Osteocyte (in vitro differentiated cells): ENCODE measurements at places on chromosomes 11 and 22. TPM values are rescaled to one million over a fixed set of nuclear protein-coding genes. Genes with fewer than 3 reads are reported as not detected.

Gene FAM181B
- total RNA-seq = 0.26 and 0.35 TPM in 2 replicates

Gene MMP27
- total RNA-seq = not detected in 2 replicates

Gene PKNOX2
- total RNA-seq = 78.7 and 89.3 TPM in 2 replicates

Gene GSTT2
- total RNA-seq = not detected in 2 replicates

Gene PAMR1
- 3.8 and 4.4 TPM in 2 replicates for total RNA-seq

Gene PLAAT3
- 19.0 and 20.0 TPM in 2 replicates for total RNA-seq

Gene USH1C
- total RNA-seq = not detected in 2 replicates

Gene MCHR1
- not detected in 2 replicates for total RNA-seq

Gene LRRC74B
- total RNA-seq = not detected in 2 replicates

Gene PATE4
- total RNA-seq = not detected in 2 replicates

Gene KRTAP5-9
- not detected in 2 replicates for total RNA-seq

Gene DNAJB7
- not detected in 2 replicates for total RNA-seq

Gene RAB36
- 3.8 and 4.8 TPM in 2 replicates for total RNA-seq

Gene OR4X1
- total RNA-seq = not detected in 2 replicates

Gene SF3B2
- total RNA-seq = 193 and 198 TPM in 2 replicates

Gene THYN1
- 32.6 and 33.9 TPM in 2 replicates for total RNA-seq

Gene NCAM1
- 1.9 and 2.2 TPM in 2 replicates for total RNA-seq

Gene ESAM
- total RNA-seq = 0.71 and 1.7 TPM in 2 replicates

Gene DEPDC7
- 2.9 and 3.7 TPM in 2 replicates for total RNA-seq

Gene FOLR2
- total RNA-seq = not detected in 2 replicates

Gene CTSW
- total RNA-seq = not detected in 2 replicates

Gene GDPD5
- total RNA-seq = 3.1 and 4.0 TPM in 2 replicates

Gene ENDOD1
- 91.6 and 98.0 TPM in 2 replicates for total RNA-seq

Gene KCNJ1
- not detected in 2 replicates for total RNA-seq

Gene SCUBE1
- 0.68 and 0.91 TPM in 2 replicates for total RNA-seq

Gene RASSF10
- not detected in 2 replicates for total RNA-seq

Gene PPFIBP2
- total RNA-seq = 72.6 and 74.1 TPM in 2 replicates

Gene HBB
- not detected in 2 replicates for total RNA-seq

Gene MMP13
- total RNA-seq = 0.21 and 0.39 TPM in 2 replicates

Gene EMID1
- 0.42 and 0.51 TPM in 2 replicates for total RNA-seq

Gene ACRV1
- not detected in 2 replicates for total RNA-seq

Gene MEI1
- total RNA-seq = not detected in 2 replicates

Gene TNNI2
- total RNA-seq = 1.0 and 1.1 TPM in 2 replicates

Gene TBX1
- total RNA-seq = 22.5 and 24.2 TPM in 2 replicates

Gene TLCD5
- 10.9 and 11.6 TPM in 2 replicates for total RNA-seq

Gene SCGB1D2
- total RNA-seq = not detected in 2 replicates

Gene ADORA2A
- total RNA-seq = 1.6 and 3.5 TPM in 2 replicates

Gene CD6
- total RNA-seq = not detected in 2 replicates

Gene LAYN
- 12.8 and 13.0 TPM in 2 replicates for total RNA-seq

Gene OR51B2
- total RNA-seq = not detected in 2 replicates

Gene ARSA
- 43.5 and 44.0 TPM in 2 replicates for total RNA-seq

Gene WBP2NL
- not detected in 2 replicates for total RNA-seq
